ENCODE measurements at places on chromosomes 2 and 18.

DNA sequence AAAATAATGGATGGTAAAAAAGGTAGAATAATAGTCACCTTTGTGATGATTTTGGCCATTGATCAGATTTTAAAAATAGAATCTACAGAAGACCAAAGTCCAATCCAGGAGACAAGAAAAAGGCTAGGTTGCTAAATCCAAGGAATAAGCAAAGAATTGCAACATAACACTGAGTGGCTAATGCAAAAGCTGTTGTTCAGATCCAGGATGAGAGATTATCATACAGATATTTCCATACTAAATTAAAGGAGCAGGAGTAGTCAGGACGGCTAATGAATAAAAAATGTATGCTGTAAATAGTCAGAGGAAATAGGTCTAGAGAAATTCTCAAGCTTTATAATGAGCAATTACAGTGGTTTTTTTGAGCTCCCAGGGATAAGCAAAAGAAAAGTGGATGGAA, 745.9 kb upstream of the ACVR2A start:
- DNase-seq = no peak

- DNase-seq = no peak
Measured at GRCh38 chr18:13483316-13484270, 242.8 kb downstream of the FAM210A start.

GRCh38 chr2:138742441-138743057, 37.6 kb downstream of the NXPH2 start:
- no peak for DNase-seq

DNA sequence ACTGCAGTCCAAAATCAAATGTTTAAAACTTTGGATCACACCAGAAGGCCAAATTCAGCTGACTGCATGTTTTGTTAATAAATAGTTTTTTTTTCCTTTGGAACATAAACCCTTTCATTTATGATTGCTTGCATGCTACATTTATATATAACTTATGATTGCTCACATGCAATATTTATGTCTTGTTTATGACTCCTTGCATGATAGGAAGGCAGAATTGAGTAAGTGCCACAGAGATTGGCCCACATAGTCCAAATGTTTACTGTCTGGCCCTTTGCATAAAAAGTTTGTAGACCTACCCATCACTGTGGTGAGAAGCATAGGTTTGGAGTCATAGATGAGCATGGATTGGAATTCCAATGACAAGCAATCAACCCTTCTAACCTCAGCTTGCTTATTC, 30.8 kb downstream of the WDFY1 start:
- no peak for DNase-seq

DNA sequence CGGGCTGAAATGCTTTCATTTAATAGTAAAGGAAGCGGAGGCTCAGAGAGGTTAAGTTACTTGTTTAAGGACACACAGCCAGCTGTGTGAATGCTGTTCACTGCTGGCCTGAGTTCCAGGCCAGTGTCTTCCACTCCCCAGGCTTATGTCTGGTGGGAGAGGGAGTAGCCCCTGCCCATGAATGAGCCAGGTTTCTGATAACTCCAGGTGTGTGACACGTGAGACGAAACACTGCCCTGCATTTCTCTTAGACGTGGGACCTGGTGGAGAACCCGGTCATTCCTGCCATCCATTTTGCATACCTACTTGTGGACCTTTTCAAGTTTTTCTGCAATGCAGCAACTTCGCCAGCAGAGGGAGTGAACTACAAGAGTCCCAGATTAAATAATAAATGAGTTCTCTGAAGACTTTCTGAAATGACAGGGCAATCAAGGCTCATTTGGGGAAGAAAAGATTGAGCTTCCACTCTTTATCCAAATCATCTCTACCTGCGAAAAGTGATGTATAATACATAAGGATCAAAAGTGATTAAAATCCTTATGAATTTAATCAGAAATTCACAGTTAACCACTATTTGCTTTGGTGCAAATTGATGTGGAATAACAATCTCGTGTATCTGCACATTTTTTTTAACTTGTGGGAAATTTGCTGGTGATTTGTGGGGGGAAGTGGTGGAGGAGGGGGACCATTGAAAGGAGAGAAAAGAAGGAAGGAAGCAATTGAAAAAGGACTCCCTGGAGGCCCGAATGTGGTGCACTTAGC, 79.4 kb upstream of the ASB18 start:
- DNase-seq = no peak

- DNase-seq = no peak
Measured at GRCh38 chr18:23779696-23780303, 90.5 kb downstream of the LAMA3 start.

DNA sequence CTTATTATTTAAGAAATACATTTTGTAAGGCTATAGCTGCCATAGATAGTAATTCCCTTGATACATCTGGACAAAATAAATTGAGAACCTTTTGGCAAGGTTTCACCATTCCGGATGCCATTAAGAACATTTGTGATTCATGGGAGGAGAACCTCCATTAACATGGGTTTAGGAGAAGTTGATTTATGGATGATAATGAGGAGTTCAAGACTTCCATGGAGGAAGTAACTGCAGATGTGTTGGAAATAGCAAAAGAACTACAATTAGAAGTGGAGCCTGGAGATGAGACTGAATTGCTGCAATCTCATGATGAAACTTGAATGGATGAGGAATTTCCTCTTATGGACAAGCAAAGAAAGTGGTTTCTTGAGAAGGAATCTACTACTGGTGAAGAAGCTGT, 17.3 kb downstream of the PHLPP1 start:
- DNase-seq = no peak

DNA sequence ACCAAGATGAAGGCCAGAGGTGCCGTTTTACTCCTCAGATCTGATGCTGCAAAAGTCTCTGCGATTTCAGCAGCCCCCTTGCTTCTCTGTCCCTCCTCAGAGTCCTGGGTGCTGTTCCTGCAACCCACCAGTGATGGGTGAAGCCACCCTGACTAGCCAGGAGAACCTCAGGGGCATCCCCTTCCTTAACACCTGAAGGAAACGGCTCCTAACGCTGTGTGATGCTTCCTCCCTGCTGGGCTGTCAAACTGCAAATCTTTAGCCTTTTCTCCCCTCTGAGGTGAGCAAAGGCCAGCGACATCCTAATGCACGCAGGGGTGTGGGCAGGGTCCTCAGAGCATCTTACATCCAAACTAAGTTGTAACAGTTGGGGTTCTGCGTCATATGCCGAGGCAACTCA, 24.8 kb downstream of the CHST10 start:
- DNase-seq = no peak

DNA sequence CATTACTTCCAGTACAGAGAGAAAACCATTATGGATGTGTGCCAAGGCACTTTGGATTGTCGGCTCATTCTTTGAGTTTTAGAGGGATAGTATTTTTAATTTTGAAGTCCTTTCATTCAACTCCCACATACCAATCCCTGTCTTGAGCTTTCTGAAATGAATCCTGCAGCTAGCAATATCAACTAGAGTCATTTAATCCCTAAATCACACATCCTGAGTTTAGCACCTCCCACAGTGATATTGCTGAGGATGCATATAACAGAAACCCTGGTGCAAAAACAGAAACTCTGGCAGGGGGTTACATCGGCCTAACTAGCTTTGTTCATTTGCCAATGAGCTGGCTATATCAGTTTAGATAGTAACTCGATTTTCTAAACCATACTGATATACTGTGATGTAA, 427.3 kb downstream of the LRP1B start:
- no peak for DNase-seq

DNA sequence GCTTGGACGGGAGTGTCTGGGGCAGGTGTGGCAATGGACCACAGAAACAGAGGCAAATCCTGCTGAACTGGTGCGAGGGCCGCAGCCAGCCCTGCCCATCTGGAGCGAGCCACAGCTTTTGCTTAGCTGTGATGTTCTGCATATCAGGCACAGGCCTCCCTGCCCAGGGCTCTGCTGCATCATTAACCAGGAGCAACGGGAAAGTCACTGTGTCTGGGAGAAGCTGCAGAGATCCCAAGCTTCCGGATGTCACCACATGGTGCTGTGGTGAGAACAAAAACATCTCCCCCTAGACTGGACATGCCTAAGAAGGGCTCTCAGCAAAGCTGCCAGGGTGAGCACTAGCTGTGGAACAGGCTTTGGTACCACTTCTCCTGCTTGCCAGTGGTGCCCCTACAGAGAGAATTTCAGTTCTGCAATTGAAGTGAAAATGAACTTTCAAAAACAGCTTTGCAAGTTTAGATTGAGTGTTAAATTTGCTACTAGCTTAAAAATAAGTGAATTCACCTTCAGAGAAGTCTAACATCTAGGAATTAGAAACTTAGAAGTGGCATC, 172.9 kb upstream of the MYT1L start:
- no peak for DNase-seq
